ENCODE measurements at places on chromosomes 11 and 22.

DNA sequence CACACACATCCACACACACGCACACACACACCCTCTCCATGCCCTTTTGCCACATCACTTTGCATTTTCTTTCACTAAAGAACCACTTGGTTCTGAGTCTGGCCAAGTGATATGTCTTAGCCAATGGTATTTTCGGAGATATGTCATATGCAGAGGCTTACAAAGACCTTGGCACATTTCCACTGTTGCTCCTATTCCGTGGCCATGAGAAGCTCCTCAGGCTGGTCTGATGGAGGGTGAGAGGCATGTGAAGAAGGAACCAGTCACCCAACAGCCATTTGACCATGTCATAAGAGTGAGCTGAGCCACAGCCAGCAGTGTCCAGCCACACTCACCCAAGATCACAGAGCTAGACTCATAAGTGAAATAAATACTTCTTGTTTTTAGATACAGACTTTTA, 212.6 kb upstream of the NAV2 start:
- DNase-seq = peak; percentile 30

- DNase-seq = no peak
Measured at GRCh38 chr11:116215471-116216113, 557.2 kb downstream of the BUD13 start.

DNA sequence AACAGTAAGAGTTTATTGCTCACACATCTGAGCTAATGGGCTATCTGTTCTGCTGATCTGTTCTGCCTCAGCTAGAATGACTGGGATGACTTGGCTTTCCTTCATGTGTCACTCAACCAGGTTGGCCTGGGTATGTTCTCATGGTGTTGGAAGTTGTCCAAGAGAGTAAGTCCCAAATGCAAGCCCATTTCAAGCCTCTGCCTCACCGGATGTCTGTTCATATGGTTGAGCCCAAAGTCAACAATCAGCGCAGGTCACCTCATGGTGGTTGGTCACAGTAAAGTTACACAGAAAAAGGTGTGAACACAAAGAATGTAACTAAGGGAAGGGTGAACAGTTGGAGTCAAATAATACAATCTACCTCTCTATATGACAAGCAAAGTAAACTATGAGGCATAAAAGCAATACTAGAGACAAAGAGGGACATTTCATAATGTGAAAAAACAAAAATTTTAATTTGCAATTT, 1.9 kb downstream of the GDPD4 start:
- DNase-seq = peak; percentile 28

DNA sequence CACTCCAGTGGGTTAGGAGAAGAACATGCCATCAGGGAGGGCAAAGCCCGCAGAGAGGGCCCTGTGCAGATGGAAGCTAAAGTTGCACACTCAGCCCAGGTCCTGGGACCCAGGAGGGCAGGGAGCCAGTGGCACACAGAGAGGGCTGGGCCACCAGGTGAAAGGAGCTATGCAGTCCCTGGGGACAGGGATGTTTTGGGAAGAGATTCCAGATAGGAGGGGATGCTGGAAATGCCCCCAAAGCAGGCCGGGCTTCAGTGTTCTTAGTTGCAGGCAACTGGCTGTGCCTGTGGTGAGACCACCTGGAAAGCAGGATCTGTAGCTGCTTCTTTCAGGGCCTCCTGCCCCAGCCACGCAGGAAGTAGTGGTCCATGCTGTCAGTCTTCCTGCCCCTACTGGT, 19.6 kb downstream of the ANKK1 start:
- no peak for DNase-seq

DNA sequence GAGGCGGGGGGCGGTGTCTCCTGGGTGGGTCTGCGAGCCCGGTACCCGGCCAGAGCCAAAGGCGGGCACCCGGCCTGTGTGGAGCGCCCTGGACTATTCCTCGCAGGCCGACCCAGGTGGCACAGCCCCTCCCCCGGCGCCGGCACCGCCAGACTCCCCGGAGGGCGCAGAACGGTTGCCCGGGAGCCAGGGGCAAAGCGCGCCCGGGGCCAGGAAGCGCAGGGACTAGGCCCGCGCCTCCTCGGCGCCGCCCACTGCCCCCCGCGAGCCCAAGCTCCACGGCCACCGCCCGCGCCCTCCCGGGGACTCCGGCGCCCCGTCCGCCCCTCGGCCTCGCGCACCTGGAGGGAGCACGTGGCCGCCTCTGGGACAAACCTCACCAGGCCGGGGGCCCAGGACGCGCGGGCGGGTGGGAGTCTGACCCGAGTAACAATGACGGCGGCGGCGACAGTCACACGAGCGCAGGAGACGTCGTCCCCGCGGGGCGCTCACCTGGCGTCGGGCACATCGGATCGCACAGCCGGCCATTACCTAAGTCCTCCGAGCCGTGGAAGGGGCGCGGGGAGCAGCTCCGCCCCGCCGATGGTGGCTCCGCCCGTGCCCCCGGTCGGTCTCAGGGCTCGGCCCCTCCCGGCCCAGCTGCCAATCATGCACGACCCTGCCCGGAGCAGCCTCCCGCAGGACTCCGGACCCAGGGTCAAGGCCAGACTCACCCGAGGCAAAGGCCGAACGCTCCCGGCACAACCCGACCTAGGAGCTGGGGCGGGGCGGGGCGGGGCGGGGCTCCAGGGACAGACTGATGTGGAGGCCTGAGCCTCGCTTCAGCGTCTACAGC, 7.4 kb downstream of the PLXNB2 start:
- no peak for DNase-seq

DNA sequence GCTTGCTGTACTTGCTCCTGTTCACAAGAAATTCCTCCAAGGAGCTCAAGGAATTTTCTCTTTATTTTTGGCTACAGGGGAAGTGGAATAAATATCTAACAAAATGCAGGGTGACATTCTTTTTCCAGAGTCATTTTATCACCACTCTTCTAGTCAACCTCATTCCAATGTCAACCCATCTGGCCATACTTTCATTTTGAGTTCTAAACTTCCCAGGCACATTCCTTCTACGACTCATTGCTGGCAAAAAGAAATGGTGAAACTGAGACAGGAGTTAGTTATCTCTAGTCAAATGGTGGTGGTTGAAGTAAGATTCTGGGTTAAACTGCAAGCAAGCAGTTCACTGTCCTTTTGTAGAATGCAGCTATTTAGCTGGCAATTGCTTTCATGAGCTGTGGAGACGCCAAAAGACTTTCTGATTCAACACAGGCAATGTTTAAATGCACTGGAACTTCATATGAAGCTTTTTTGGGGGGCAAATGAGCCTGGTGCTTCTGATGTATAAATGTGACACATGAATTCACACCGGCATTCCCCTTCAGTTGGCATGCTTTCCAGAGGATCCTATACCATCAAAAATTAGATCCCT, 304.6 kb downstream of the CADM1 start:
- DNase-seq = peak; percentile 19

- peak; percentile 36 for DNase-seq
Measured at GRCh38 chr22:32558681-32559355, 84.2 kb downstream of the FBXO7 start.

GRCh38 chr11:28090052-28090749, 17.8 kb downstream of the KIF18A start:
- DNase-seq = peak; percentile 49

DNA sequence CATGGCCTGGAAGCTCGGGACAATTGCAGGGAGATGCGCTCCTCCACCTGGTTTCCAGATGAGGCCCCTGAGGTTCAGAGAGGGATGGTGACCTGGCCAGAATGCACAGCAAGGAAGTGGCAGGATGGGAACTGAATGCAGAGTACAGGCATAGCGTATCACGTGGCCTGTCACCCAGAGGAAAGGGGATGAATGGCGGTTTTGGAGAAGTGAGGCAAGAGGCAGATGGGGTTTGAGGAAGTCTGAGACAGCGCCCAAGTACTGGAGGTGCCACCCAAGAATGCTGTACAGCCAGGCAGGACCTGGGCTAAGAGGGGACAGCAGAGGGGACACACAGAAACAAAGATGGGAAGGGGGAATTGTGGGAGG, 4.9 kb downstream of the RAB3IL1 start:
- DNase-seq = no peak

DNA sequence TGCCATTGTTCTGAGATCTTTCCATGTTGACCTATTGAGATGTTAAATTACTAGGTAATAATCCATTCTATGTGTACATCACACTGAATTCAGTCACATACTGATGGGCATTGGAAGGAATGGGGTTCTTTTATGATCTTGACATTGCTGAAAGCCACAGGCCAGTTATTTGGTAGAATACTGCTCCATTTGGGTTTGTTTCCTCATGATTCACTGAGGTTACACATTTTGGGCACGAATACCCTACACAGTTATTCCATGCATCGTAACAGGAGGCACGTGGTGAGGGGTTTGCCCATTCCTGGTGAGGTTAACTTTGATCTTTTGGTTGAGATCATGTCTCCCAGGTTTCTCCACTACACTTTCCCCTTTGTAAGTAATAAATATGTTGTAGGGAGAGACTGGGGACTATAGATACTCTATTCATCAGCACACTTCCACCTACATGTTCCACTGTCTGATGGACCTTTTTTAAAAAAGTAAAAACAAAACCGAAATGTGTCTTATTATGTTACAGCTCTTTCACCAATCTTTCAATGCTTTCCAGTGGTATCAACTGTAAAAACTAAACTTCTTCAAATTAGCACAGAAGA, 12.0 kb upstream of the FOLR1 start:
- DNase-seq = no peak

DNA sequence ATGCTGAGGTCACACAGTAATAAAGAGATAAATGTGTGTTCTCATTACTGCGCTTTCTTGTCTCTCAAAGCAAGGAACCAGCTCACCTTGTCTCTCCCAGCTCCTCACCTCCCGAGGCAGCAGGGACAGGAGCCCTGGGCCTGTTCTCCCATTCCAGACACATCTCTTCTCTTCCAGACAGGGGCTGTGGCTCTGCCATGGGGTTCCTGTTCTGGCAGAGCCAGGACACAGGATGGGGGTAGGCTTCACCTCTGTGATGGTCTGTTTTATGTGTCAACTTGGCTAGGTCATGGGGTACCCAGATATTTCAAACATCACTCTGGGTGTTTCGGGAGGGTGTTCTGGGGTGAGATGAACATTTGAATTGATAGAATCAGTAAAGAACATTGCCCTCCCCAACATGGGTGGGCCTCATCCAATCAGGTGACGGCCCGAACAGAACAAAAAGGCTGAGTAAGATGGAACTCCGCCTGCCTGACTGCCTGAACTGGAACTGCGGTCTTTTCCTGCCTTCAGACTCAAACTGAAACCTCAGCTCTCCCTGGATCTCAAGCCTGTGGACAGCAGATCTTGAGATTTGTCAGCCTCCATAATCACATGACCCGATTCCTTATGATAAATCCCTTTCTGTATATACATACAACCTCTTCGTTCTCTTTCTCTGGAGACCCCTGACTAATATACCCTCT, 2.0 kb upstream of the VSIG10L2 start:
- no peak for DNase-seq

DNA sequence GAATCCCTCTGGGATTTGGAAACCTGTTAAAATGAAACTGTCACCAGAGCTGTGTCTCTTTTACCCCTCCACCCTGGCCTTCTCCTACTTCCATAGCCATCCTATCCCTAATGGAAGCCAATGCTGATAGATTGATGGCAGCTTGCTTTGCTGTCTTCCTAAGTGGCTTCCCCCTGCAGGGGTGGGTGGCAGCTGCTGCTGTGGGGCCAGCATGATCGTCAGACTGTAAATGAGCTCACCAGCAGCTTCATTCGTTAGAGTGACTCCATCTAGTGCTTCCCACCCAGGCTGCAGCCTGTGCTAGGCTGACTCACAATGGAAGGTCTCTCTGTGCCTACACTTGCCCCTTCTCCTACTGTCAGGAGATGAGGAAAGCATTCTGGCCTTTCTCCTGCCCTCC, 311.0 kb downstream of the BUD13 start:
- no peak for DNase-seq

DNA sequence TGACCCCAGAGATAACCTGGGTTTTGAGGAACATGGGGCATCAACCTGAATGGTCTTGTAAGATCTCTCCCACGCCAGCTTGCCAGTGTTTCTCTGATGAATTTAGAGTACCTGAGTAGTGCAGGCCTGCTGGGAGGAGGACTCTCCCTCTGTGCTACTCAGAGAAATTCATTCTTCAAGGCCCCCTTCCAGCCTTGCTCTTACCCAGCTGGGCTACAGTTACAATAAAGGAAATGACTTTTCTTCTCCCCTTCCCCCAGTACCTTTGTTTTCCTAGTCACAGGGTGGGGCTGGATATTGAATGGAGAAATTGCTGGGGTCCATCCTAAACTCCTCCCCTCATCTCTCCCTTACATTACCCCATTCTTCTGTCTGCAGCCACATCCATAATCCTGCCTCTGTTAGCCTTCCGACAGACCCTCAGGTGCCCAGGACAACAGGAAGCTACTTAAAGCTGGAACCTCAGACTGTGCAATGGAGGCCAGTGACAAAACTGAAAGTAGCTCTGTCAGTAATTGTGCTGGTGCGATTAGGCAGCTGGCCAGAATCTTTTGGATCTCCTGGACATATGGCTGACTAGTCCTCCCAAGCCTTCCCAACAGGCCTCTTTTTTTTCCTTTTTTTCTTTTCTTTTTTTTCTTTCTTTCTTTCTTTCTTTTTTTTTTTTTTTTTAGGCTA, 17.4 kb downstream of the LIMK2 start:
- peak; percentile 42 for DNase-seq

DNA sequence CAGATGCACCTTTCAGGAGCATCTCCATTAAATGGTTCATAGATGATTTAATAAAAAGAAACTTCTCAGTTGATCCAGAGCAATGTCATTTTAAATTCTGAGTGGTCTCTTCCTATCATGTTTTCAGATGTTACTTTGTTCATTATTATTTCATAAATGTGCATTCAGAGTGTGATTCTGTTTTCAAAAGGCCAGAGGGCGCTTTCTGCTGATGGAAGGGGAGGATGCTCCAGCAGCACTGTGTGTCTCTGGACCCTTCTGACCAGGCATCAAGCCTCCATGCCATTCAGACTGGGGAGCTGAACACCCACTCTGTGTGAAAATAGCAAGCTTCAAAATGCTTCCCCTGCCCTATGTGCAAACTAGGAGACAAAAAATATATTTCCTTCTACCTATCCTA, 23.9 kb upstream of the CRTAM start:
- no peak for DNase-seq

DNA sequence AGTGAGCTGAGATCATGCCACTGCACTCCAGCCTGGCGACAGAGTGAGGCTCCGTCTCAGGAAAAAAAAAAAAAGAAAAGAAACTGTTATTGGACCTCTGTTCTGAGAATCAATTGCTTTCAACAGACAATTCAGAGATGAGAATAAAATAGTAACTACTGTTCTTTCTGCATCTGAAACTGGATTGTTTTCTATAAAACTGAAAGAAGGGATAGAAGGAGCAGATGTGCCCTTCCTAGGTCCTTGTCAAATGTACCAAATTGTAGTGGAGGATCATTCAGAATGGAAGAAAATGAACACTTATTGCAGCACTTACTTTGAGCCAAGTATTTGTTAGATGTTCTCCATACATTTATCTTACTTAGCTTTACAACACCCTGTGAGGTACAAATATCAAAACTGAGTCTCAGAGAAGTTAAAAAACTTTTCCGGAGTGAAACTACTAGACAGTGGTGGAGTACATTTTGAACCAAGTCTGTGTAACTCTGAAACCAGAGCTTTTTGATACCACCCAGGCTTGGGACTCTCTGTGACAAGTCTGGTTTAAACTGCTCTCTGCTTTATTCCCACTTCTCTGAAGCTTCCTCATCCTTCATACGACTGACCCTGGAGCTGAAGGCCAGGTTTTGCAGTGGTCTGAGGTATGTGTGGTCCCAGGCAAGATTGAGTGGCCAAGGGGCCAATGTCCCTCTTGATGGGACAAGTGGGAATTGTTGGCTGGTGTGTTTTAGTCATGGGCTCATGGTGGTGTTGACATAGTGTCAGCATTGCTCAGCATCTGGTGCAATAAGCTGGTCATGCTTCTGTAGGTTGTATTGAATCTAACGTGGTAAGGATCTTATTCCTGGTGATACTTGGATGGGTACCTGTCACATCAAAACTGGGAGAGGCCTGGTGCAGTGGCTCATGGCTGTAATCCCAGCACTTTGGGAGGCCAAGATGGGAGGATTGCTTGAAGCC, 48.2 kb upstream of the CCDC134 start:
- DNase-seq = no peak

All from iris pigment epithelial cell (primary cell).